ENCODE measurements at places on chromosomes 1 and 21. TPM values are rescaled to one million over a fixed set of nuclear protein-coding genes. Genes with fewer than 3 reads are reported as not detected.
A peak's percentile ranks its signal among the peaks of the same experiment; 100 is the strongest.

DNA sequence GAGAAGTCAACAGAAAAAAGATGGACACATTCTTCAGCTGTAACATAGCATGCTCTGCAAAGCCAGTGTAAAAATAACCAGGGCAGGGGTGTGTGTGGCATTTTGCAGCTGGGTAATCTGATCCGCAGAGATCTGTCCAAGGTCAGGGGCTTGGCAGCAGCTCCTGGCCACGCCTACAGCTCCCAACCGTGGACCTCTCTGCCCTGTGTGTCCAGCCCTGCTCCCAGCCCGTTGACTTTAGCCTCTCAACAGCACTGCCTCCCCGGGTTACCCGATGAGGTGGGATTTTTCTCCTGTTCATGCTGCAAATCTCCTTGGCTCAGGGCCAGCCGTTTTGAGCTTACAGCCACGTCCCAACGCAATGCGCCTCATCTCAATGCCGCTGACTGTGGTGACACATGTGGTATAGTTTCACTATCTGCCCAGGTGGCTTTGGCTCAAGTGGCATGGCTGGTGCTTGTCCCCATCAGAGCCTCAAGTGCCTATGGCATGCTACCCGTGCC, 68.1 kb downstream of the VWA5B1 start:
- peak; percentile 72 for DNase-seq

DNA sequence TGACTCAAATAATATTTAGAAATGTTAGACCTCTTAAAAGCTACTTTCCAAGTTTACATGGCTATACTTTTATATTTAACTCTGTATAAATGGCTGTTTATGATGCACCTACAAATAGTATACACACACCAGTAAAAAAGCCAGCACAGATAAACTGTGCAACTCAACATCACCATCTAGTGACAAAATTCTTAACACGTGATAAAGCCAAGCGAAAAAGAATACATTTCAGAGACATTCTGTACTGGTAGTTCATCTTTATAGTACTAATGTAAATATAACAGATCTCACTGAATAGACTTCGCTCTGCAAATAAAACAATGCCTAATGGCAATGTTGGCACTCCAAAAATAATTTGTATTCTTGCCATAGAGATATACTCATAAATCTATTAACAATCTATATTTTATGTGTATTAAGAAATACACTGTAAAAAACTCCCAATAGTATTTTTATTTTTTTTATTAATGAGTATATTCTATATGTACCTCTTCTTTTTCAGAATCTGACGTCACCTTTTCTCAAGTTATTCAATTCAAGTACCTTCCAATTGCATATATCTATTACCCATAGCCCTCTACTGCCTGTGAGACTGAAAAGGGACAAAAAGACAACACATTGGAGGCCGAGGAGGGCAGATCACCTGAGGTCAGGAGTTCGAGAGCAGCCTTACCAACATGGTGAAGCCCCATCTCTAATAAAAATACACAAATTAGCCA, 100.2 kb downstream of the DPYD start:
- DNase-seq = peak; percentile 31

- no peak for DNase-seq
Measured at GRCh38 chr1:53314096-53314495, 13.8 kb downstream of the LRP8 start.

DNA sequence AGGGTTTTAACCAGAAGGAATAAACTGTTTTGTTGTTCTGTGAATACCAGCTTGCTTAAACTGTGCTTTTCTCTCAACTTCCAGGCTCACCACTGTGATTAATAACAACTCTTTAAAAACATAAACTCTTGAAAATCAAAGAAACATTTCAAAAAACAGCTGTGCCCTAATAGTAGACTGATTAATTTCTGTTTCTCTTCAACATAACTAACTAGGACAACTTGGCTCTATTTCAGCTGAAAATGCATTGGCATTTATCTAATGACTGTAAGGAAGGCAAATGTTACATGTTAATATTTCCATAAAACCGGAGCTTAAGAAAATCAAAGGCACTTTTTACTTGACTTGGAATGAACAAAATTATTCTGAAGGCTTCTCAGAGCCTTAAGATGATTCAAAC, 656.1 kb upstream of the NEGR1 start:
- DNase-seq = no peak

DNA sequence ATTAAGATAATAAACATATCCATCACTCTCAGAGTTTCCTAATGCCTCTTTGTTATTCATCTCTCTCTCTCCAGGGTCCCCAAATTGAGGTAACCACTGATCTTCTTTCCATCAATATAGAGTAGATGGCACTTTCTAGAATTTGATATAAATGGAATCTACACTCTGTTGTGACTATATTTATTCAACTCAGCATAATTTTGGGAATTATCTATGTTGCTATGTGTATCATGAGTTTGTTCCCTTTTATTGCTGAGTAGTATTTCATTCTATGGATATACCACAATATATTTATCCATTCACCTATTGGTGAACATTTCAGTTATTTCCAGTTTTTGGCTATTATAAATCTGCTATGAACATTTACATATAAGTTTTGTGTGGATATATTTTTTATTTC, 230.7 kb downstream of the HLX start:
- DNase-seq = no peak

- peak; percentile 45 for DNase-seq
Measured at GRCh38 chr1:145892486-145893087, 6.9 kb upstream of the ANKRD35 start.

DNA sequence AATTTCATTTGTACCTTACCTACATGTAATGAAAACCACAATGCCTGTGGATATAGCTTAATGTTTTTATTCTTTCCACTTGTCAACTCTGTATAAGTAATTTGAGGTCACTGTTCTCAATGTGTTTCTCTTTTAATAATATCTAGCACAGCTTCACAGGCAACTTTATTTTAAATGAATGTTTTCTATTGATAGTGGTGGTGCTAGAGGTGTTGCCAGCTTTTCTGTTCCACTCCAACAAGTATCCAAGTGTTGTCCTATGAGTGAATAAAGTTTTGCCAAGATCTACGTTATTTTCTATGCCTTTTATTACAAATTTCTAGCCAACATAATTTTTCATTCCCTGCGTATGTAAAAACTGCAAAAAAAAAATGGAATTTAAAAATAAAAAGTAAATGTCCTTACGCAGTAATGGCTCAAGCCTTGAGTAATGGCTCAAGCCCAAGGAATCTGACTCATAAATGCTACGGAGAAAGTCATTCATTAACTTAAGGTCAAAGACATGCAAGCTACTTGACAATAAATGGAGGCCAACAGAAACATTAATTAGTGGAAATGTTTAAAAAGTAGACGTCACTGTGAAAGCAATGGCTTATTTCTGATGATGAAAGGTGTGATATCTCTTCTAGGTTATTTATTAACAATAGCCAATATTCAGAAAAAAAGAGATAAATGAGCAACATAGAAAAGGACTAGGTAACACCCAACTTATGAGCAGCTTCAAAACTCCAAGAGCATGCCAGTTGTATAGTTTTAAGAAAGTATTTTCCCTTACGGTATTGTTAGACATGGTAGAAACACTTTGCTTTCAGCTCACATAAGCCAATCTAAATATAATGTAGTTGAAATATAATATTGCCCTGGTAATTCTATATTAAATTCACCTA, 71.4 kb downstream of the SLC44A5 start:
- DNase-seq = peak; percentile 42

- no peak for DNase-seq
Measured at GRCh38 chr1:58454385-58454784, 92.1 kb downstream of the OMA1 start.

- DNase-seq = no peak
Measured at GRCh38 chr1:58238846-58239245, 307.7 kb downstream of the OMA1 start.

DNA sequence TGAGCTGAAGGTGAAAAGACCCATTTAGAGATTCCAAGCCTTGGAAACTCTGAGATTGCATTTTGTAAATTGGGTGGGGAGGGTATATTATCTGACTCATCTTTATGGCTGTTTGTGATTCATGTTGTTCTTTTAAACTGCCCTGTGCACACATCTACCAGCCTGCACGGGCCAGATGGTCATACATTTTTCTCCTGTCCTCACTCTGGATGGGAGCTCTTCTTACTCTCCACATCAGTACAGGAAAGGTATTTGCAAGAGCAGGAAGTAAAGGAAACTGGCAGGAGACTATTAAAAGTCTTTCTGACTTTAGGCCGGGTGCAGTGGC, 14.3 kb upstream of the NMNAT2 start:
- DNase-seq = peak; percentile 42

- DNase-seq = no peak
Measured at GRCh38 chr1:20373764-20374163, 83.1 kb downstream of the VWA5B1 start.

DNA sequence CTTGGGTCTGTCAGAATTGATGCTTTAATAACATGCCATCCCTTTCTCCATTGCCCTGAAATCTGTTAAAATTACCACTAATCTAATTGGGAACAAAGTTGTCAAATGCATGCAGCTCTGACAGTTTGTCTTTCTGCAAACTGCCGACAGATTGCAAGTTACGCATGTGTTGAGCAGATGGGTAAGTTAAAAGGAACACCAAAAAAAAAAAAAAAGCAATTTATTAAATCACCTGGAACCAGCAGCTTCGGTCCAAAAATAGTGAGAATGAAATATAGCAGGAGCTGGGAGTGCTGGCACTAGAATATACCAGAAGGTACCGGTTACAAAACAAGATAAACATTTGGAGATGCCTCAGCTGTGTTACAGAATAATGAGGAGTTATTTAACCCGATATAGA, 149.6 kb upstream of the C1orf87 start:
- DNase-seq = no peak

GRCh38 chr1:247367786-247368422, 36.2 kb upstream of the ZNF496 start:
- DNase-seq = no peak

DNA sequence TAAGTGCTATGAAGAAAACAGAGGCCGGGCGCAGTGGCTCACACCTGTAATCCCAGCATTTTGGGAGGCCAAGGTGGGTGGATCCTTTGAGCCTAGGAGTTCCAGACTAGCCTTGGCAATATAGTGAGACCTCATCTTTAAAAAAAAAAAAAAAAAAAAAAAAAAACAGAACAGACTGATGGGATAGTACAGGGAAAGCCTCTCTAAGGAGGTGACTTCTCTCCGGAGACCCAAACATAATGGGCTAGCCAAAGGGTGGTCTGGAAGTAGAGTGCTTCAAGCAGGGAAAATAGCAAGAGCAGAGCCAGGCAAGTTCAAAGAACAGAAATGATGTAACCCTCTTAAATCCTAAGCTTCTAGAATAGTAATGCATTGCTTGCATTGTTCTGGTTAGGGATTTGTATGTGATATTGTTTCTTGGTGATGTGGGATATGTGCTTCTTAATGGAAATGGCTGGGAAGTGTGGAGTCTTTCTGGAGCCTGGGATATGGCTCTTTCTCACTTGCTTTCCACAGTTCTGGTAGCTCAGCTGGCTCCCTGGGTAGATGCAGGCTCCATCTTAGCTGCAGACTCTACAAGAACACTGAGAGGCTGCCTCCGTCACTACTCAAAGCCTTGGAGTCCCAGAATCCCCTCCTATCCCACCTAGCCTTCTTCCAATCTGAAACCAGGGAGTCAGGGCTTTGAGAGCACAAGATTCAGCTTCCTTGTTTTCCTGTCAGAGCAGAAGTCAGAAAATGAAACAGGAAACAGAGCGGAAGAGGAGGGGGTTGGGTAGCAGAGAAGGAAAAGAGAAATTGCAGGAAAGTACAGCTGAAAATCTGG, 1.9 kb upstream of the PIGV start:
- no peak for DNase-seq

DNA sequence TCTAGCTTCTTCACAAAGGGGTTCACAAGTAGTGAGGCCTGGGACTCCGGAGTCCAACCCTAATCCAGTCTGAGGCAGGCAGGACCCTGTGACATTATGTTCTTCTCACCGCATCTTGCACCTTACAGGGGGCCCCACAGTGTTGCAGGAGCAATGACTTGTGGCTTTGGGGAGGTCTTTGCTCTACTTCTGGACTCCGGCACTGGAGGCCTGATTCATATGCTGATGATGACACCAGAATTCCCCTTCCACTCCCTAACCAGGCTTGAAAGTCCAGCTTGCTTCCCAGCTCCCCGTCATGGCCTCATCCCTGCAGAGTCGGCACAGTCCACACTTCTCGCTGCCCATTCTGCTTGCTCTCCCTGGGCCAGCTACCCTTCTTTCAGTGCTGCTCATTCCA, 96.3 kb upstream of the SLC44A3 start:
- DNase-seq = no peak

DNA sequence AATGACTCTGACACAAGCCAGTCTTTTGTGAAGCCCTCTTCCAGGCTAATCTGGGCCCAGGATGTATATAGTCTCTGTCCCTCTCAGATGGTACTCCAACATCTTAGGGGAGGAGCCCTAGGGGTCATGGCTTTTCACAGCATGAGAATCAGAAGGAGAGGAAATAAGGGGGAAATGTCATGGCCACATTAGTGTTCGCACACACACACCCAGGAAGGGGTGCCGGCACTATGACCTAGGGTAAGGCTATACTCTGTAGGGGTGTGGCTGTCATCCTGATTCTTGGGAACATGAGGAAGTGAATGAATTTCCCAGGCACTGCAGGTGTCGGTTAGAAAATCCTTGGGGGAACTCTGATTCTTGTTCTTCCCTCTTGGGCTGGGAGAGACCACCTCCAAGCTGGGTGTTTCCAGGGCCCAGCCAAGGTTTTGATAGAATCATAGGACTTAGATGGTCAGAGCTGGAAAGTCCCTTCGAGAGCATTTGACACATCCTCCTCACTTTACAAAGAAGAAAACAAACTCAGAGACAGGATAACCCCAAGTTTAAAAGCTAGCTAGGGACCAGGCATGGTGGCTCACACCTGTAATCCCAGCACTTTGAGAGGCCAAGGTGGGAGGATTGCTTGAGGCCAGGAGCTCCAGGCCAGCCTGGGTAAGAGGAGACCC, 22.0 kb downstream of the GFI1 start:
- no peak for DNase-seq

- no peak for DNase-seq
Measured at GRCh38 chr1:245802941-245803665, 648.3 kb downstream of the KIF26B start.

DNA sequence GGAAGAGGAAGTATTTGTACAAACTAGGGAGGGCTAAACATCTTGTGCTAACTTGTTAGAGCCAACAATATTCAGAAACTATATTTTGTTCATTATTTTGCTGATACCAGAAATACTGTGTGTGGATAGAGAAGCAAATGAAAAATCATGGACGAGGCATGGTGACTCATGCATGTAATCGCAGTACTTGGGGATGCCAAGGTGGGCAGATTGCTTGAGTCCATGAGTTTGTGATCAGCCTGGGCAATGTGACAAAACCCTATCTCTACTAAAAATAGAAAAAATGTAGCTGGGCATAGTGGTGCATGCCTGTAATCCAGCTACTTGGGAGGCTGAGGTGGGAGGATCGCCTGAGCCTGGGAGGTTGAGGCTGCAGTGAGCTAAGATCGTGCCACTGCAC, 13.4 kb downstream of the LRRC41 start:
- DNase-seq = no peak

The KCNJ9 gene
- polyA plus RNA-seq = not detected

The MIXL1 gene
- 2.2 TPM for polyA plus RNA-seq

The TAS1R1 gene
- polyA plus RNA-seq = not detected

The AMY1C gene
- polyA plus RNA-seq = not detected

The C1orf53 gene
- 14.4 TPM for polyA plus RNA-seq

The NPPA gene
- polyA plus RNA-seq = 0.22 TPM

The EXOC8 gene
- 3.2 TPM for polyA plus RNA-seq

The TSPAN2 gene
- 1.4 TPM for polyA plus RNA-seq
